ENCODE measurements at places on chromosomes 1 and 21.

DNA sequence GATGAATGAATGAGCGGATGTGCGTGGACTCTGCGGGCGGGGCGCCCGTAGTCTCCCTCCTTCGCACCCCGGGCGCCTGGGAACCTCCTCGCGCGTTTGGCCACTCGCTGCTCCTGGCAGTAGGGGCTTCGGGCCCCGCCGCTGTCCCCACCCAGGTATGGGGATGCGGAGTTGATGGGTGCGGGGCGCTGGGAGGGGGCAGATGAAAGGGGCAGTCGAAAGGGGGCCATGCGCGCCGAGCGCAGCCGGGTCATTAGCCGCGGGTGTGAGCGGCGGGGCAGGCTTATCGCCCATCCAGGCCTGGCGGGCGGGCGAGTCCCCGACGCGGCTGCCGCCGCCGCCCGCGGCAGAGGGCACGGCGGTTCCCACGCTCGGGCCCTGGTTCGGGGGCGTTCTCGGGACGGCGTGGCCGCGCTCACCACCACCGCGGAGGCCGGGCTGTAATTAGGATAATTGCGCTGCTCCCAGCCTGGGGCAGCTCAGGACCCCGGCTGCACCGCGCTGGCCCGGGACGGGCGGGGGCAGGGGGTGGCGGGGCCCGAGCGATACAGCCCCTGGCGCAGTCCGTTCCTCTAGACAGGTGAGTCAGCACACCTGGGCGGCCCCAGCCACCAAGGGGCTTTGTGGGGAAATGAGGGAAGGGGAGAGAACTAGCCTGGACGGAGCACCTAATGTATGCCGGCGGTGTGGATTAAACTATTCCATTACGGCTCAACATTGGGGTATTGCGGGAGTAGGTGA lies 22.1 kb upstream of the CITED4 start:
- DNase-seq: no peak

GRCh38 chr1:201895913-201896807 lies 7.5 kb downstream of the SHISA4 start:
- peak; percentile 88 for DNase-seq

GRCh38 chr1:43043695-43044094 lies 85.0 kb upstream of the SLC2A1 start:
- DNase-seq: no peak

GRCh38 chr21:35438643-35439404 lies 389.7 kb upstream of the RUNX1 start:
- DNase-seq: no peak

All from hepatic stellate cell (primary cell).